ENCODE measurements at places on chromosomes 13 and 19.

DNA sequence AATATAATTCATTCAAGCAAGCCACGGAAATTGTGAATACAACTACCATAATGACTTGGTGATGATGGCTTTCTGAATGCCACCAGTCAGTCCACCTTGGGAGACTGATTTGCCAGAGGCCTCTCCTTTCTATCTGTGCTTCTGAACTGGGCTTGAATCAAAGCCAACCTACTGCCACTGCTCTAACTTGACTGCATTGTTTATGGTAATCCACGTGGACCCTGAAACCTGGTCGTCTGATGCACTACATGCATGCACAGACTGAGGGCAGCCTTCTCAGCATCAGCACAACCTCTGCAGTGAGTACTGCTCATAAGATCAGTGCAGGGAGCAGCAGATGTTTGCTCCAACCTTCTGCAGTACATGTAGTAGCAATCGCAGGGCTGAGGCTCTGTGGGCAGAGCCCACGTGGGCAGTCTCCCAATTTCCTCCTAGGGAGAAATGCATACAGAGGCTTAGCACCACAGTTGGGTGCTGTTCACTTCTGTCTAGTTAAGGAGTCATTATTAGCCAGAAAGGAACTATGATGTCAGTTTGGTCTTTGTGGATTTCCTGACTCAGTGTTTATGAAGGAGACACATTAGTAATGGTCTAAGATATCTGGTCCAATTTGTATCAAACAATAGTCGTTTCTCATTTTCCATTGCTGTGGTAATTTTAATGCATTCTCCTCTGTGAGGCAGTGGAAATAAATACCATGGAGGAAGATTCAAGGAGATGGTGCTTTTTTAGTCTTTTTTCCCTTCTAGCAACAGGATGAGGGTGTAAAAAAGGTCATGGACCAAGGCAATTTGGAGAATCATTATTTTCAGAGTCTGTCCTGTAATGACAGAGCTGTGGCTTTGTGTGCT lies 82.5 kb downstream of the AKAP11 start:
- peak; percentile 62 for DNase-seq

DNA sequence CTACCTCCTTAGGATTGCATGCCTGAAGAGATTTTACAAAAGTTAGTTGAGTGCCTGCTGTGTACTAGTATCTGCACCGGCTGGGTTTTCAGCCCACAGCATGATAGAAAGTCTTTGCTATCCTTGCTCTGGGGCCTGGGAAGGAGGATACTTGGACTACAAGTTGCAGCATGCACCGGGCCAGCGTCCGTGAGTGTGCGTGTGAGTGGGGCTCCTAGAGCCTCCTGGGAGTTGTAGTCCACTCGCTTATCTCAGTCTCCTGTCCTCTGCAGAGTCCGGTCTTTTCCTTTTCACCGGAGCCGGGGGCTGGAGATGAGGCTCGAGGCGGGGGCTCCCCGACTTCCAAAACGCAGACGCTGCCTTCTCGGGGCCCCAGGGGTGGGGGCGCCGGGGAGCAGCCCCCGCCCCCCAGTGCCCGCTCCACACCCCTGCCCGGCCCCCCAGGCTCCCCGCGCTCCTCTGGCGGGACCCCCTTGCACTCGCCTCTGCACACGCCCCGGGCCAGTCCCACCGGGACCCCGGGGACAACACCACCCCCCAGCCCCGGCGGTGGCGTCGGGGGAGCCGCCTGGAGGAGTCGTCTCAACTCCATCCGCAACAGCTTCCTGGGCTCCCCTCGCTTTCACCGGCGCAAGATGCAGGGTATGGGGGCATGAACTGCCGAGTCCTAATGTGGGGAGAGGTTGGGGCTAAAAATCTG lies 20.6 kb downstream of the BRSK1 start:
- DNase-seq: no peak

DNA sequence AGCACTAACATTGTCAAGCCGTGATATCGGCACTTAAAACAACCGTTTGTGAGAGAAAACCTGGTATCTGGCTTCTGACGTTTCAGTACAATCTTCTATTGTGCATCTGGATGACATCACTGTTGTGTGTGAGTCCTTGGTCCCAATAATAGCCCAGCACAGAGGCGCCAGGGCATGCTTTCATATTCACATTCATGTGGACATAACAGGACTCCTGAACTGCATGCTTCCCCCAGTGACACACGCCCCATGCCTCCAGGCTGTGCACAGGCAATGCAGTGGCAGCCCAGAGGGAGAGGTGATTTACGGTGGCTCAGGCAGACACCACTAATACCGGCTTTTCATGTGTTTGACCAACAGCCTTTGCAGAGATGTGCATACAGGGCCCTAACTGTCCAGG lies 58.1 kb downstream of the MRPL57 start:
- no peak for DNase-seq

DNA sequence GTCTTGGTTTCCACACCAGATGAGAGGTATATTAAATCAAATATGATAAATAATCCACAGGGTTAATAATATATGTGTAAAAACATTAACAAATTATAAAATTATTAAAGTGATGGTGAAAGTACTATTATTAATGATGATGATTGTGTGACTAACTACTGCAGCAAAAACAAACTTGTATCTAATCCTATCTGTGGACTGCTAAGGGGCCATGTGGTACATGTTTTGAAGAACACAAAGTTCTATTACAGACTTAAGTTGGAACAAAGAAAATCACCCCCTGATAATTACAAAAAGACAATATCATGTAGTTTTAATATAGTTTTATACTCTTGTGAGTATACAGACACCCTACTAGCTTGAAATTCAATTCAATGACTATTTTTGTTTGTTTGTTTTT lies 504.2 kb upstream of the NBEA start:
- DNase-seq: no peak

GRCh38 chr19:29074579-29074978 lies 138.4 kb downstream of the UQCRFS1 start:
- DNase-seq: no peak

- DNase-seq: no peak
These were observed 552.1 kb downstream of the DCT start for GRCh38 chr13:93927431-93927830.

- DNase-seq: no peak
These were observed 83.8 kb downstream of the CRYL1 start for GRCh38 chr13:20441879-20442278.

GRCh38 chr13:100044936-100045335 lies 44.0 kb upstream of the PCCA start:
- no peak for DNase-seq

DNA sequence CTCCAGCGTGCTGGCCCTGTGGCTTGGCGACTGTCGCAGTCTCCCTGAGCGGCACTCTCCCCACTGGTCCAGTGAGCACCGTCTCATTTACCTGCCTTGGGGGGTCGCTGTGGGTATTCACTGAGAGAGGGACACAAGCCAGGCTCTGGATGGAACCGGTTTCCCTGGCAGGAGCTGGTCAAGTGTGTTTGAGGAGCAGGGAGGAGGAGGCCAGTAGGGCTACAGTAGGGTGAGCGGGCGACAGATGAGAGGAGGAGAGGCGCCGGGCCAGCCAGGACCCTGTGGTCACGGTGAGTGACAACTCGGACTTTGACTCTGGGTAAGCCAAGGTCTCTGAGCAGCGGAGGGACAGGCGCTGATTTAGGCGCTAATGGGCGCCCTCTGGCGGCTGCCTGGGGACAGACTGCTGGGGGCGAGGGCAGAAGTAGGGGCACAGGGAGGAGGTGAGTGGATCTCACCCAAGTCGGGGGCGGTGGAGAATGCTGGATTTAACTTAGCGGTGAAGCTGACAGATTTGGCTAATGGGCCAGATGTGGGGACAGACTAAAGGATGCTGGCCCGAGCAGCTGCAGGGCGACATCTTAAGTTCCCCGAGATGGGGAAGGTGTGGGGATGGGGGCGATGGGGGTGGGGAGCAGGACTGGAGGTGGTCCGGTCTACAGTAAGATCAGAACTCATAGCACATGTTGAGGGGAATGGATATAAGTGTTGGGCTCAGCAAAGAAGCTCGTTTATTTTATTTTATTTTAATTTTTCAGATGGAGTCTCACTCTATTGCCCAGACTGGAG lies 4.7 kb upstream of the PRMT1 start:
- peak; percentile 77 for DNase-seq

GRCh38 chr19:55353356-55353802 lies 1.1 kb downstream of the COX6B2 start:
- no peak for DNase-seq

Data from stimulated activated naive CD8-positive, alpha-beta T cell treated with anti-CD3 and anti-CD28 coated beads, Interleukin-15, amount 100 ng/mL, for 72 hours (primary cell).